NCI-H446 treated with DMSO at 0.1 percent for 48 hours (cell line): ENCODE measurements at places on chromosomes 13 and 19.

DNA sequence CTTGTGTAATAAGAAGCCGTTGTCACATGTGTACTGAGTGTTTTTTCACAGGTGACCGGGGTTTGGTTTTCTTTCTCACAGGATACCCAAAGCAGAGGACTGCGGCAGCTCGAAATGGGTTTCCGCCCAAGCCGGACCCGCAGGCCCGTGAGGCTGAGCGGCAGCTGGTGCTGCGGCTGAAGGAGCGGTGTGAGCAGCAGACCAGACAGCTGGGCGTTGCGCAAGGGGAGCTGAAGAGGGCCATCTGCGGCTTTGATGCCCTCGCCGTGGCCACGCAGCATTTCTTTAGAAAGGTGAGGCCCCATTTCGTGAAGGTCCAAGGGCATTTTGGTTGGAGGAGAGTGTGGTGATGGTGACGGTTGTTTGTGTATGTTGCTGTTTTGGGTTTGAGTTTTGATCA lies 236.3 kb downstream of the SLC7A1 start:
- no peak for DNase-seq

GRCh38 chr19:19257137-19257536 lies 16.0 kb downstream of the TM6SF2 start:
- DNase-seq: no peak

- no peak for DNase-seq
Measured at GRCh38 chr13:51776179-51776578, 27.8 kb downstream of the DHRS12 start.

DNA sequence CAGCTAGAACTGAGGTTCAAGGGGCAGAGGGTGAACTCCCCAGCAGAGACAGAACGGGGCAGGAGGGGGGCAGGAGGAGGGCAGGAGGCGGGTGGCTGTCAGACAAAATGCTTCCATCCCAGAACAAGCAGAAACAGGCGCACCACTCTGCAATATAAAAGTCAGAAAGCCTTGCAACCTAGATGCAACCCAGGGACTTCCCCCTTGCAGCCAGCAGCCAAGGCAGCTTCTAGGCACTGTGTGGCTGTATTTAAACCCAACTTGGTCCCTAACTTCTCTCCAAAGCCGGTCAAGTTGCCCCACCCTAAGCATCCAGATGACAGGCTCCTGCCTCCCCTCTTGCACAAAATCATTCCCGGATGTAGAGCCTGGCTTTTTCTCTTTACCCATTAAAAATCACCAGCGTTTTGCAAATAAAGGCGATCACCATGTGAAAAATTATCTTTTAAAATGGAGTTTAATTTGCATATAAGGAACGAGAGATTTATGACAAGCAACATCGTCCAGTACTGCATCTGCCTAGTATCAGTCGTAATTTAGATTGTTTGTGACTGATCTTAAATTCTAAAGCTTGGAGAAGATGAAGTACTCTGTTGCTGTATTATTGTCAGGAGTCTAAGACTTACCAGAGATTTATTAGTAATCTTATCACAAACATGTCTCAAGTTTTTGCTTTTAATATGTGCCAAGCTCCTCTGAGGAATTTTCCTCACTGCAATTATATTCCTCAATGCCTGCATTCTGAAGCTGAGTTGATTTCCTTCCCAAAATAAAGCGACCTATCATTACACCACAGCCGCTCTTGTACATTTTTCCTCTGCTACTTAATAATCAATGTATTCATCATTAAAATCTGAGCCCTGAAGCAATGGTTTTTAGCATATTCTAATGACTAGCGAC lies 307.1 kb upstream of the ZNF507 start:
- DNase-seq: no peak

- no peak for DNase-seq
Measured at GRCh38 chr19:30229525-30230174, 142.5 kb upstream of the ZNF536 start.

- peak; percentile 100 for DNase-seq
Measured at GRCh38 chr19:38849860-38850435, at the start of gene HNRNPL. HNRNPL (minus strand) TSS chr19:38849986; CDS start chr19:38849966, 20 bp downstream.

DNA sequence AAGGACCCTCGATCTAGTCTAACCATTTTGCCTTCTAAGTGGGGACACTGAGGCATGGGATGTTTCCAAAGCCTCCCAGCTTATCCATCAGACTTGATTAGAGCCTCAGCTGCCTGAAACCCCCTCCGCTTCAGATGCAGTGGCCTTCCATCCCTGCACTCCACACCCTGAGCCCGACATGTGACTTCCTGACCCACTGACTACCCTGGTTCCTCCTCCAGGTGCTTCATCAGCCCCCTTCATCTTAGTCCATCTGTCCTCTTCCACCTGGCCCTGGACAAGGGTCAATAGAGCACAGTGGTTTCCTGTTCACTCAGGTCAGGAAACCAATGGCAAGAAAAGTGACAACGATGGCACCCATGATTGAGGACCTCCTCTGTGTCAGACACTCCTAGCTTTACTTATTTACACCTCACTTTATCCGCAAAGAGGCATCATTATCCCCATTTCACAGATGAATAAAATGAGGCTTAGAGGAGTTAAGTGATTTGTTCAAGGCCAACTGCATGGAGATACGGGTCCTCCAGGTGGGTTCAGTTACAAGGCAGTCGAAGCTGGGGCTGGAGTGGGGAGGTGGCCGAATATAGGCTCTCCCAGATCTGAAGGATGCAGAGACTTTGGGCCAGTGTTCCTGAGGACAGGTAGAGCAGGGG lies 81.6 kb upstream of the TM9SF2 start:
- no peak for DNase-seq

GRCh38 chr13:28355822-28356371 lies 139.0 kb downstream of the FLT1 start:
- no peak for DNase-seq

GRCh38 chr19:18733196-18733647 lies 49.7 kb downstream of the CRTC1 start:
- DNase-seq: peak; percentile 13

- no peak for DNase-seq
Measured at GRCh38 chr13:23180711-23181110, at the start of gene SGCG. SGCG (plus strand) TSS chr13:23180979; CDS start chr13:23203695, 22,716 bp downstream.

- no peak for DNase-seq
Measured at GRCh38 chr19:6212403-6213265, 67.1 kb downstream of the MLLT1 start.

GRCh38 chr19:1673645-1674292 lies 21.4 kb upstream of the TCF3 start:
- DNase-seq: no peak

DNA sequence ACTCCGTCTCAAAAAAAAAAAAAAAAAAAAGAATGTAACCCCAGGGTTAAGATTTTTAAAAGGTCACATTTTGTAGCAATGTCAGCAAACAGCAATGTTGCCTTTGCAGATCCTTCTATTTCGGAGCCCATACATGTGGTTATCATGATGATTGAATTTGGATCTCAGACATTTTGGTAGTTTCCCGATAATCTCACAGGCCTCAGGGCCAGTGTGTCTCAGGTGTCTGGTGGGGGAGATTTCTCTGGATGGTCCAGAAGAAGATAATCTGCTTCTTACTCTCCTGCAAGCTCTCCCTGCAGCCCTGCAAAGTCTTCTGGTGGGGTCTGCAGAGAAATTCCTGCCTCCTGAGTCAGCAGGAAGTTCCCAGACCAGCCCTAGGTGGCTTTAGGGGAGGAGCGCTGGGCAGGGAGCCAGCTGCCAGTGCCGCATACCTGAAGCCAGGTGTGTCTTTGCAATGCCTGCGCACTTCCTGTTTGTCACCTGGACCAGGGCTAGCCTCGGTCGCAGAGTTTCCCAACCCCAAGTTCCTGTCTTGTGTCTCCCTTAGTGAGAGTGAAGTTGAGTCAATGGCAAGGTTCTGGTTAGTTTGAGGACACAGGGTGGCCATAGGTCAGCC lies 1.4 kb downstream of the SH2D3A start:
- no peak for DNase-seq

DNA sequence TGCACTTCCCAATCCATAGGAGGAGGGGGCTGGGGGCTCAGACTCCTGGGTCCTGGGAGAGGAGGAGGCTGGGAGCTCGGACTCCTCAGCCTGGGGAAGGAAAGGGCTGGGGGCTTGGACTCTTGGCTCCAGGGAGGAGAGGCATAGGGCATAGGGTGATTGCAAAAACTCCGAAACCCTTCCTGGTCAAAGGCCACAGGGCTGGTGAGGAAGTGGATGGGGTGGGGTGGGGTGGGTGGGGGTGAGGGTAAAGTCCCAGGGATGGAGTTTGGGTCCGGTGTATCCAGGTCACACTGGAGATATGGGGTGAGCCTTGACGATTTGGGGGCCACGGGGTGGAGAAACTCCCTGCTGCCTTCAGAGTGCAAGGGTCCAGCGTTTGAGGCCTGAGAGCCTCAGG lies 2.8 kb downstream of the MYH14 start:
- DNase-seq: no peak

GRCh38 chr13:98060282-98060681 lies 82.6 kb upstream of the FARP1 start:
- no peak for DNase-seq

- no peak for DNase-seq
Measured at GRCh38 chr13:110330491-110331011, 23.5 kb downstream of the COL4A2 start.

GRCh38 chr19:13097463-13098258 lies 5.0 kb downstream of the LYL1 start:
- no peak for DNase-seq

DNA sequence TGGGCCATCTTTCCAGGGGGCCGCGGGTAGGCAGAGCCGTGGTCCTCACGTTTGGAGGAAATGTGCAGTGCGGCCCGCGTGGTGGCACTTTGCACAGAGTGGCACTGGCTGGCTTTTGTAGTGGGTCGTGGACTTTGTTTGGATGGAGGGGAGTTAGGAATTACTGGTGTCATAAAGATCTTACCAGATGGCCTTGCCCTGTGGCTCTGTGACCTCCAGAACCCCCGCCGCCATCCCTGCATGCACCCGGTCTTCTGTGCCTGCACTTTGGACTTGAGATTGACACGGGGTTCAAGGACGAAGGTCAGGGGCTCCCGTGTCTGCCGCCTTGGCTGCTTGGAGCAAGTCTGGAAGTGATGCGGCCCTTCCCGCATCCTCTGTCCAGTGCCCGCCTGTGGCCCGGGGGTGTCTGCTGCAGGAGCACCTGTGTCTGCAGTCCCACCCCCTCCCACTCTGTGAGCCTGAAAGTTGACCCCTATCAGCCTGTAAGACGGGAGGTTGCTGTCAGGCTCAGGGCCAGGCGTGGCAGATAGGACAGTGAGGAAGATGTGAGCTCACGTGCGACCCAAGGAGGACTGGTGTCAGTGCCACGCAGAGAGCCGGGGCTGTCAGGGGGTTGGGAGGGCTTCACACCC lies 2.2 kb downstream of the GNA11 start:
- DNase-seq: no peak

GRCh38 chr19:38516802-38517201 lies 83.3 kb downstream of the RYR1 start:
- DNase-seq: no peak

DNA sequence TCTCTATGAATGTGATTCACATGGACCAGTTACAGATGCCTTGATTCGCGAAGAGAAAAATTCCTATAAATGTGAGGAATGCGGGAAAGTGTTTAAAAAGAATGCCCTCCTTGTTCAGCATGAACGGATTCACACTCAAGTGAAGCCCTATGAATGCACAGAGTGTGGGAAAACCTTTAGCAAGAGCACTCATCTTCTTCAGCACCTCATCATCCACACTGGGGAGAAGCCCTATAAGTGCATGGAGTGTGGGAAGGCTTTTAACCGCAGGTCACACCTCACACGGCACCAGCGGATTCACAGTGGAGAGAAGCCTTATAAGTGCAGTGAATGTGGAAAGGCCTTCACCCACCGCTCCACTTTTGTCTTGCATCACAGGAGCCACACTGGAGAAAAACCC lies 7.7 kb downstream of the ZNF543 start:
- no peak for DNase-seq

GRCh38 chr19:1256646-1257474 lies 8.5 kb downstream of the MIDN start:
- DNase-seq: no peak

DNA sequence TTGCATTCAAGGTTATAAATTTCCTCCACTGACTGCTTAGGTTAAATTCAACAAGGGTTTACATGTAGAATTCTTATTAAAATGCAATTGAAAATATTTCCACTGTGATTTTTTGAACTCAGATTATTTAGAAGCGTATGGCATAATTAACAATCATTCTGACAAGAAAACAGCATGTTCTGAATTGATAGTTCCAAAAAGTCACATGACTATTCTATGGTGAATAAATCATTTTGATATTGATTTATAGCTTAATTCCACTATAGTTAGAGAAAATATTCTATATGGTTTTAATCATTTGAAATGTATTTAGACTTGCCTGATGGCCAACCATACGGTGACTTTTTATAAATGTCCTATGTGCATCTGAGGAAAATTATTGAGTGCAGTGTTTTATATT lies 3.0 kb downstream of the ZNF577 start:
- DNase-seq: no peak

DNA sequence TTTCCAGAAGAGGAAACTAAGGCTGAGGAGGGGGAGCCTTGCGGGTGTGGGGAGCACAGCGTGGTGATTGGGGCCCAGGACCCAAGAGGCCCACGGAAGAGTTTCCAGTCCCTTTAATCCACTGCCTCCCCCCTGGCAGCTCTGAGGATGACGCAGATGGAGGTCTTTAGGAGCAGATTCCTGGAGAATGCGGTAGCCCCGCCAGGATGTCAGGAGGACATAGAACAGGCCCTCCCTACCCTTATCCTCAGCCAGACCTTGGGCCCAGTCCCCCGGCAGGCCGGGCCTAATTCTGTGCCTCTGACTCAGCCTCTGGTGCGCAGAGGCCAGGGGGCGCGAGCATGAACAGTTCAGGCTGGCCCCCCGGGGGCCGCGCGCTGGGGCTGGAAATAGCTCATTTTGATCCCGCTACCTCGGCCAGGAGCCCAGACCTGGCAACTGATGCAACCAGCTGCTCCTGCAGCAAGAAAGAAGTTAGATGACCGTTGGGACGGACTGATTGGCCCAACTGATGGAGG lies 461 bp upstream of the HSPB6 start:
- peak; percentile 97 for DNase-seq

- DNase-seq: no peak
Measured at GRCh38 chr19:30729451-30729850, 357.3 kb downstream of the ZNF536 start.

GRCh38 chr19:31598730-31599238 lies 249.5 kb upstream of the TSHZ3 start:
- DNase-seq: no peak

DNA sequence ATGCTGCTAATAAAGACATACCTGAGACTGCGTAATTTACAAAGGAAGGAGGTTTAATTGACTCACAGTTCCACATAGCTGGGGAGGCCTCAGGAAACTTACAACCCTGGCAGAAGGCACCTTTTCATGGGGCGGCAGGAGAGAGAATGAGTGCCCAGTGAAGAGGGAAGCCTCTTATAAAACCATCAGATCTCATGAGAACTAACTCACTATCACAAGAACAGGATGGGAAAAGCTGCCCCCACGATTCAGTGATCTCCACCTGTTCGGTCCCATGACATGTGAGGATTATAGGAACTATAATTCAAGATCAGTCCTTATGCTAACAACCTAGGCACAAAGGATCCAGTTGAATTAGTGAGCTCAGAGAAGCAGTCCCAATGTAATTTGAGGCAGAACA lies 59.4 kb downstream of the GPC6 start:
- DNase-seq: no peak

GRCh38 chr13:27130979-27131623 lies 40.5 kb downstream of the USP12 start:
- no peak for DNase-seq
